LNCaP clone FGC (cell line): ENCODE measurements at places on chromosomes 13 and 19.

DNA sequence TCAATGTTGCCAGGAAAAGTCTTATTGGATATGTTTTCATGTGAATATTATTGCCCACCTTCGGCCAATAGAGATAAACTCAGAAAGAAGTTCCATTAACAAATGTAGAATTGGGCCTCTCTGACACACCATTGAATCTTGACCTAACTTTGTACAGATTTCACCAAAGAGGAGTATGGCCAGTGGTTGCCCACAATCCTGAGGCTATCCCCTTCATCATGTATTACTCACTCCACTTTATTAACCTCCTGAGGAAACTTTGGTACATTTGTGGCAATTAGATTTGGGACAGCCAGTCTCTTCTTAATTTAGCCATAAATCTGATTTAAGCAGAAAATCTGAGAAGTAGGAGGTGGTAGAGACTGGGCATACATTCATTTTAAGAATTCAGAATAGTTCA lies 53.3 kb upstream of the POSTN start:
- no peak for DNase-seq

GRCh38 chr13:23922005-23922932 lies 25.0 kb upstream of the C1QTNF9B start:
- no peak for DNase-seq

- no peak for DNase-seq
Observed at GRCh38 chr19:34193439-34193838, 21.1 kb downstream of the LSM14A start.

DNA sequence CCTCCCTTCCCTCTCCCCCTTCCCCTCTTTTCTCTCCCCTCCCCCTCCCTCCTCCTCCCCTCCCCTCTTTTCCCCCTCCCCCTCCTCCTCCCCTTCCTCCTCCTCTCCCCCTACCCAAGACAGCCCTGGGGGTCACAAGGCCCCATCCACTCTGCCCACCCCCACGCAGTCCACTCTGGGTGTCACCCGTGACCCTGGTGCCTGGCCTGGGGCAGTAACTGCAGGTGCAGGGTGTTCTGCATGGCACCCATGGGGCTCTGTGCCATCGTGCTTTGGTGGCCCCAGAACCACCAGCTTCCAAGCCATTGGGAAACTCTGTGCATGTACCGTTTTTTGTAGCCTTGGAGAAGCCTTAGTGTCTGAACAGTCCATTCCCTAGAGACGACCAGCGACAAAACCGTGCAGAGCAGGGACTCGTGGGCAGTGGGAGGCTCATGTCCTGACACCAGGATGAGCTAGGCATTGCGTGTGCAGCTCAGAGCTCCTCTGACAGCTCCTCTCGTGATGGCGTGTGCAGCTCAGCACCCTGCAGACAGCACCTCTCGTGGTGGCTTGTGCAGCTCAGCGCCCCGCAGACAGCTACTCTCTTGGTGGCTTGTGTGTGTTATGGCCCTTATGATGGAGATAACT lies 43.7 kb upstream of the F7 start:
- DNase-seq: no peak

GRCh38 chr13:29543230-29544215 lies 52.0 kb downstream of the SLC7A1 start:
- DNase-seq: no peak
